ENCODE measurements at places on chromosomes 5 and 9. TPM values are rescaled to one million over a fixed set of nuclear protein-coding genes. Genes with fewer than 3 reads are reported as not detected.

Gene MAN1B1
- 33.8 TPM for total RNA-seq

Gene HK3
- total RNA-seq, result not detected

Gene PGM5
- not detected for total RNA-seq

Gene GDNF
- total RNA-seq, result not detected

Gene FOXD4L6
- not detected for total RNA-seq

Gene RAB14
- 45.0 TPM for total RNA-seq

Gene SLC4A9
- total RNA-seq, result not detected

Gene PRR7
- 32.5 TPM for total RNA-seq

Gene PDE8B
- total RNA-seq, result 1.1 TPM

Gene ADRA1B
- 19.1 TPM for total RNA-seq

Data from A549 treated with ZK216348 at 1 μM for 4 hours (cell line).